ENCODE measurements at places on chromosomes 6 and 20.

DNA sequence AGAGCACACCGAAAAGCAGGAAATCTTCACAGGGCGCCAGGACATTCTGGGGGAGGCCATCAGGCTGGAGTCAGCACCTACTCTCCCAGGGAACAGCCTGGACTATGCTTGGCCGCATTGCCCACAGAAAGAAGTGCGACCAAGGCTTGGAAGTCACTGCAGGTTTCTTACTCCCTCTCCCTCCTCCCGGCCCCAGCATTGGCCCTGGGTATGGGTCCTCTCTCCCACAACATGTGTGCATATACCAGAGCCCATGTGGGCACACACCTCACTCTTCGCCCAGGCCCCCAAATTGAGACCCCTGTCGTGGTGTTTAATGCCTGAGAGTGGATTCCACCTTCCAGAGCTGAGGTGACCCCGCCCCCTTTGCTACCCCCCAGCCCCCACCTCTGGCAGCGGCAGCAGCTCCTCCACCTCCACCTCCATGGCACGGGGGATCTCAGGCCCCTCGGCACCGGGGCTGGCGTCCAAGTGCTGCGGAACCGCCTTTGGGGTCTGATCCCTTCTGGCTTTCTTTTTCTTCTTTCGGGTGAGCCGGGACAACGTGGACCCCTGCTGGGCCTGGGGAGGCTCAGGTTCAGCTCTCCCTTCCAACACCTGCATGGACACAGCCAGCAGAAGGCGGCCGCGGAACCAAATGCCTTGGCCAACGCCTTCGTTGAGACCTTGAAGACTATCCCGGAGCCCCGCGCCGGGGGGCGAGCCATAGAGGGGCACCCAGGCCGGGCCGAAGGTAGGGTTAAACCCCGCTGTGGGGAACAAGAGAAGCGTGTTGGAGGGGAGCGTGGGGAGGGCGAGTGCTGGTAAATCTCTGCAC is 15.2 kb upstream of the SPAG4 start:
- DNase-seq, result no peak

- no peak for DNase-seq
Measured at GRCh38 chr6:150696190-150696589, 96.5 kb downstream of the PLEKHG1 start.

DNA sequence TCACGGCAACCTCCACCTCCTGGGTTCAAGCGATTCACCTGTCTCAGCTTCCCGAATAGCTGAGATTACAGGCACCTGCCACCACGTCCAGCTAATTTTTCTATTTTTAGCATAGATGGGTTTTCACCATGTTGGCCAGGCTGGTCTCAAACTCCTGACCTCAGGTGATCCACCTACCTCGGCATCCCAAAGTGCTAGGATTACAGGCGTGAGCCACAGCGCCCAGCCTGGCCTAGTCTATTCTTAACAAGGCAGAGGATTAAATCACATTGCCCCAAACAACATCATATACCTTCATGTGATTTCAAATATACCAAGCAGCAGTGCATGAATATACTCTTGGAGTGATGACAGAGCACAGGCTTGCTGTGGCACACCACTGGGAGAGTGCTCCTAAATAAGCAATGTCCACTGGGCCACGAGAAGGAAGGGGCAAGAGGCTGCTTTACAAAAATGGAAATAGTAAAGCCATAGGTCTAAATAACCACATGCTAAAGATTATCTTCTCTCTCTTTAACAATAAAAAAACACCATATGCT is 76.6 kb upstream of the TULP1 start:
- no peak for DNase-seq

DNA sequence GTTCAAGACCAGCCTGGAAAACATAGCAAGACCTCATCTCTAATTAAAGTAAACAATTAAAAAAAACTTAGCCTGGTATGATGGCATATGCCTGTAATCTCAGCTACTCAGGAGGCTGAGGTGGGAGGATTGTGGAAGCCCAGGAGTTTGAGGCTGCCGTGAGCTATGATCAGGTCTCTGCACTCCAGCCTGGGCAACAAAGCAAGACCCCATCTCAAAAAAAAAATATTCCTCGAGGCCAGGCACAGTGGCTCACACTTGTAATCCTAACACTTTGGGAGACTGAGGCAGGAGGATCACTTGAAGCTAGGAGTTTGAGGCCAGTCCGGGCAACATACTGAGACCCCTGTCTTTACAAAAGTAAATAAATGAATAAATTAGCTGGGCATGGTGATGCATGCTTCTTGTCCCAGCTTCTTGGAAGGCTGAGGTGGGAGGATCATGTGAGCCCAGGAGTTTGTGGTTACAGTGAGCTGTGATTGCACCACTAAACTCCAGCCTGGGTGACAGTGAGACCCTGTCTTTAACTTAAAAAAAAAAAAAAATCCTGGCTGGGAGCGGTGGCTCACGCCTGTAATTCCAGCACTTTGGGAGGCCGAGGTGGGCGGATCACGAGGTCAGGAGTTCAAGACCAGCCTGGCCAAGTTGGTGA is 9.3 kb upstream of the C2 start:
- DNase-seq, result no peak

GRCh38 chr20:1661542-1662299 is 4.1 kb upstream of the SIRPG start:
- no peak for DNase-seq

DNA sequence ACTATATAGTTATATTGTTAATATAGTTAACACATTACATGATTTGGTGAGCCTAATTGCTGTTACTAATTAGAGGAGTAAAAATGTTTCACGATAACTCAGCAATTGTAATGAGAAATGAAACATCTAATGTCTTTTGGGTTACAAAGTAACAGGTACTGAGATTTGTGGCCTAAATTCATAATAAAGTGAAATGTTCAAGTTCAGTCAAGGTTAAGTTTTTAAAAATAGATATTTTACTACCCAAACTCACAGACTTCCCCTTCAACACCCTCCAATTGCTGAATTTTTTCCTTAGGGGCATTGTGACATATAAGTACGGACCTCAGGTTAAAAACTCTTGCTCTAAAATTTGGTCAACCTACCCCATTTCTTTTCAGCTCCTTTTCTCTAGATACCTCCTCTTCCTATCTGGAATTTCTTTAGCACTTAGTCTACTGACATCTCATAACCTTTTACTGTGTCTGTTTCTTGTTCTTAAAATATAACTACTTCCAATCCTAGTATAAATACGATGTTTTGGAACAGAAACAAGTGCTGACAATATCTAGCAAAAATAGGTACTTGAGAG is 112.3 kb upstream of the PRSS16 start:
- DNase-seq, result no peak

DNA sequence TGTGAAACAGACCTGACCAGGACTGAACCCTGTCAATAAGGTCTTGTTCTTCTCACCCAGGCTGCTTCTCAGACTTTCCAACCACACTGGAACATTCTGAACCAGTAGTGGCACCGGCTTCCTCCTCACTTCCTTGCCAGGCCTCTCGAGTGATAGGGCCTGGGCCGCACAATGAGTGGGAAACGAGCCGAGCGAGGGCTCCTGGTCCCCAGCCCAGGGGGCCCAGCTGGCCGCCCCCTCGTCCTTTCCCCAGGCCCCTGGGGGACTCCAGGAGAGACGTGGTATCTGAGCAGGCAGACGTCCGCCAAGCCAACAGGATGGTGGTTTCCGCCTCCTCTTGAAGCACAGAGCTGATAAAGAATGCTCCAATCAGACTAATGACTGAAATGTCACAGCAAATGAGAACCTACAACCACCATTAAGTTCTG is 117.9 kb downstream of the GMDS start:
- no peak for DNase-seq

GRCh38 chr6:53892707-53893106 is 97.9 kb downstream of the LRRC1 start:
- no peak for DNase-seq

GRCh38 chr6:7899101-7899888 is 11.3 kb downstream of the TXNDC5 start:
- no peak for DNase-seq
